Putamen (tissue), 1 donor: ENCODE measurements at places on chromosomes 6 and 20.

DNA sequence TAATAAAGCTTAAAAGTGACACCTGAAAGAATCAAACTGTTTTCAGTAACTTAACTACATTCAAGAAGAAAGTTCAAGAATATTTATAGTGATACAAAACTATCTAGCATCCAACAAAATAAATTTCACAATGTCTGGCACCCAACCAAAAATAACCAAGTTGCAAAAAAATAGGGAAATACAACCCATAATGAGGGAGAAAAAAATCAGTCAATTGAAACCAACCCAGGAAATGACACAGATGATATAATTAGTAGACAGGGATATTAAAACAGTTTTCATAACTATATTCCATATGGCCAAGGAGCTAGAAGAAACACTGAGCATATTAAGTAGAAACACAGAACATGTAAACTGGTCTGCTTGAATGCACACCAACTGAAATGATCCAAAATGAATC, 120.2 kb upstream of the BEND3 start:
- DNase-seq, result no peak

DNA sequence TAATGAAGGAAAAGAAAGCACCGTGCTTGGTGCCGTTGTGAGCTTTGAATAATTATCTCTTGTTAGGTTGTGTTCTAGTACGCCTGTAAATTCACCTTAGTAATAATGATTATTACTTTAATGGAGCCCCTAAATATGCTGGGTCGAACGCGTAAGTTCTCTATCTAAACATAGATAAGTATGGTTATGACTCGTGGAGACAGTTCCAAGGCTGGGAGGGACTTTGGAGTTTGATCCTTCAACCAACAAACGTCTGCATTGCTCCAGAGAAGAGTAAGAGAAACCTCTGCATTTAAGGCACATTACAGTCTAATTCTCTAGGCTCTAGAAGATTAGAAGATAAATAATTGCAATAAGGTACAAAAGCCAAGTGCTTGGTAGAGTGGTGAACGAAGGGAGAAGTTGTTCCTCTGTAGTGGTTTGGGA, 514 bp downstream of the ACOT13 start:
- DNase-seq, result no peak

GRCh38 chr20:9945408-9945807, 89.4 kb upstream of the ANKEF1 start:
- DNase-seq, result no peak

- DNase-seq, result no peak
These were observed 212.0 kb downstream of the IBTK start for GRCh38 chr6:82035526-82035925.

- DNase-seq, result no peak
These were observed 94.6 kb downstream of the PSMG4 start for GRCh38 chr6:3353213-3353903.

GRCh38 chr6:11188161-11188915, 44.1 kb downstream of the NEDD9 start:
- DNase-seq, result no peak

DNA sequence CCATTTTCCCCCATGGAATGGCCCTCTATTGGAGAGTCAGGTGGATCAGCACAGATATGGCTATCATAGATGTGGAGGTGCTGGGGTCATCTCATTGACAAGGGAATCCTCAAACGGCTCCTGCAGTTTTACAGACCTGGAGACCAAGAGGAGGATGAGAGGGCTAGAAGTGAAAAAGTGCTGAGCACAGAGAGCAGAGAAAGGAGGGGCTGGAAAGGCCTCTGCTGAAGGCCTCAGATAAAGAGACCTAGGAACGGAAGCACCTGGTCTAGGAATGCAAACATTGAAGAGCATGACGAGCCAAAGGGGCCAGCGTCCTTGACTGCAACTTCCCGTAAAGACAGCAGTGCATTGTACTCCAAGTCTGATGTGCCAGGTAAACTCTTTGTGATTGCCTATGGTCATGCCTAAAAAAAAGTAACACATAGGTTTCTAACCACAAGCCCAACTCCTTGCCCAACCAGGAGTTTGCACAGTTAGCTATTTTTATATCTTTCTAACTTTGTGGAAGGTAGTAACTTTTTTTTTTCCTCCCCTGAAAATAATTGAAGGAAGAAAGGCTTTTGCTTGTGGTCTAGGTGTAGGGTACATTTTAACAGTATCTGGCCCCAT, 15.2 kb downstream of the RSPH4A start:
- DNase-seq, result no peak

- no peak for DNase-seq
These were observed 1.3 kb downstream of the CD24 start for GRCh38 chr6:106973018-106973835.

- no peak for DNase-seq
These were observed 1.3 kb downstream of the SIRPB2 start for GRCh38 chr20:1489764-1490436.
